Activated CD4-positive, CD25-positive, alpha-beta regulatory T cell (primary cell): ENCODE measurements at places on chromosomes 5 and 9.

DNA sequence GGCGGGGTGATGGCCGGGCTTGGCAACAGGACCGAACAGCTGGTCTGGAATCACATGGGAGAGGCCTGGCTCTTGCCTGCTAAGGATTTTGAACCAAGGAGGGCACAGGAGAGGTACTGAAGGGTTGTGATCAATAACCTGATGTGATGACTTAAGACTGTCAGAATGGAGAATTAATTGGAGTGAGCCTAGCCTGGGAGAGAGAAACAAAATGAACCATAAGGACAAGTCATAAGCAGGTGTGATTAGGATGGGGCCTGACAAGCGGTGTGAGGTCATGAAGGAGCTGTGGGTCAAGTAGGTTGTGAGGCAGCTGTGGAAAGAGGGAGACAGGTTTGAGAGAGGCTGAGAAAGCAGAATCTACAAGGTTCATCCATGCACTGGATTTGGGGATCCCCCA is 104.6 kb downstream of the MED10 start:
- DNase-seq: no peak

DNA sequence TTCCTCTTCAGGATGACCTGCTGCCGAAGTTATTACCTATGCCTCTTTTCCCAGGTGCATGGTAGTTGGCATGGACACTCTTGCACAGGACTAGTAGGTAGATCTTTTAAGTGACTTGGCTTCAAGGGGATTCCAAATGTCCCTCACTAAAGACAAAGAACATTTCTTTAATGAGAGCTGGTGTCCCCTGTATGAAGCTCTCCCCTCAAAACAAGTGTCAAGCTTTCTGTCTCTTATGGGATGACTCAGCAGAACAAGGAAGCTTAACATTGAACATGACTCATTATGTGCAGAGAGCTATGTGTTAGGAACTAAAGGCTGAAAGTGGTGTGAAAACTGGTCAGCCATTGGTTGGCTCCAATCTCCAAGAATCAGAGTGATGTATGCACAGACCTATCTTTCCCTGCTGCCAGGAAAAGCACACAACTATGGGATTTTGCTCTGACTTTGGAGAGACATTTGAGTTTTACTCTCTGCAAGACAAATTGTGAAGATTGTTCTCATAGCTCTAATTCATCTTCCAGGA is 120.5 kb downstream of the PRDM6 start:
- DNase-seq: no peak

GRCh38 chr9:4838189-4838546 is 45.4 kb downstream of the RCL1 start:
- DNase-seq: no peak

GRCh38 chr5:63854076-63854475 is 108.2 kb downstream of the HTR1A start:
- no peak for DNase-seq

DNA sequence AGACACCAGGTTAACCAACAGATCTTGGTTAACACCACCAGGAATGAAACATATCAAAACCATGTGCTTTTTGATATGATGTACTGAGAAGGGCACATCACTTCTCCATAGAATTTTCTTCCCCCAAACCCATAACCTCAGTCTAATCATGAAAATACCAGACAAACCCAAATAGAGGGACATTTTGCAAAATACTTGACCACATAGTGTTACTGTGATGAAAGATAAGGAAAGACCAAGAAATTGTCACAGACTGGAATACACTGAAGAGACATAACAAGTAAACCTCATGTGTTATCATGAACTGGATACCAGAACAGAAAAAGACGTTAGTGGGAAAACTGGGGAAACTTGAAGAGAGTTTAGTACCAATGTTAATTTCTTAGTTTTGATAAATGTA is 74.9 kb upstream of the VCAN start:
- no peak for DNase-seq

- no peak for DNase-seq
Observed at GRCh38 chr5:85182344-85182743, 797.7 kb upstream of the EDIL3 start.

DNA sequence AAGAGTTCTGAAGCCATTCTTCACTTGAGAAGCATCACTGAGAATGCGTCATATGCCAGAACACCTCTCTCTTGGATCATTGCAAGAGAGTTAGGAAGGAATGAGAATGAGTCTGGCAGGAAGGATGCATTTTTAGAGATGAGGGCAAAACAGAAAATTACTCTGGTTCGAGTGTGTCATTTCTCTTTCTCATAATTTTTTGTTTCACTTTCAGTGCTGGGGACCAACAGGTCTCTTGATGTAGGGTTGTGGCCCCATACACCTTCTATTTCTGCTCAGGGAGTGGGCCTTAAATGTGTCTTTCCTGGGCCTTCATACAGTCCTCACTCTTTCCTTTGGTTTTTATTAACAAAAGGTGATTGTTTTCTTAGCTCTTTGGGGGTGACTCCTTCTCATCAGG is 302.4 kb downstream of the NR3C1 start:
- DNase-seq: no peak

DNA sequence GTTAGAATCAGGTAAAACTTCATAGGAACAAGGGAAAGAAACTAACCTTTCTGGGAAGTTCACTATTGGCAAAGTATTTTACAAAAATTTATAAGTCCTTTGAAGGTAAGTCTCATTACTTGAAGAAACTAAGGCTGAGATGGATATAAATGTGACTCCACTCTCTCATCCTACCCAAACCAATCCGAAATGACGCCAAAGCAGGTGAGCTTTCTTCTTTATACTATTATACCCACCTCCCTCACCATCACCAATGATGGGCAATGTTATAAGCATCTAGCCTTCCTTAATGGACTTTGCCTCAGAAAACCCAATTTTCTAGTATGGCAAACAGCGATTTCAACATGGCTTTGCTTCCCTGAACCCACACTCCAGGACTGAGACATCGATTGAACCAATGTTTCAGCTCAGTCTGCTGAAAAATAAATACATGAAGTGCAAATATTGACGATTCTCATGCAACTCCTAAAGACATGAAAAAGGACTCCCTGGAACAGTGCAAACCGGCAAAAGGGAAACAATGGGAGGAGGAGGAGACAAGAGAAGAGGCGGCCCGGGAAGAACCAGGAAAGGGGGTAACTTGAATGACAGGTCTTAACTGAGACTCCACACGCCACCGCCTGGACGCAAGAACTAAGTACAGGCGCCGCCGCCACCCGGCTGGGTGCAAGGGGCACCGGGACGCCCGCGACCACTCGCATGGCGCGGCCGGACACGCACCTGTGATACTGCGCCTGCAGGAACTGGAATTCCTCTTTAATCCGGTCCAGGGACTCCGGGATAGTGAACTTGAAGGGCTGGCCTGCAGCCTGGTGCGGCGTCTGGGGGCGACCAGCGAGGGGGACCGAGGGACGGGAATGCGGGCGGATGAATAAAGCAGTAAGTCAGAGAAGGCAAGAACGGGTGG is 2.5 kb downstream of the TLE1 start:
- no peak for DNase-seq

DNA sequence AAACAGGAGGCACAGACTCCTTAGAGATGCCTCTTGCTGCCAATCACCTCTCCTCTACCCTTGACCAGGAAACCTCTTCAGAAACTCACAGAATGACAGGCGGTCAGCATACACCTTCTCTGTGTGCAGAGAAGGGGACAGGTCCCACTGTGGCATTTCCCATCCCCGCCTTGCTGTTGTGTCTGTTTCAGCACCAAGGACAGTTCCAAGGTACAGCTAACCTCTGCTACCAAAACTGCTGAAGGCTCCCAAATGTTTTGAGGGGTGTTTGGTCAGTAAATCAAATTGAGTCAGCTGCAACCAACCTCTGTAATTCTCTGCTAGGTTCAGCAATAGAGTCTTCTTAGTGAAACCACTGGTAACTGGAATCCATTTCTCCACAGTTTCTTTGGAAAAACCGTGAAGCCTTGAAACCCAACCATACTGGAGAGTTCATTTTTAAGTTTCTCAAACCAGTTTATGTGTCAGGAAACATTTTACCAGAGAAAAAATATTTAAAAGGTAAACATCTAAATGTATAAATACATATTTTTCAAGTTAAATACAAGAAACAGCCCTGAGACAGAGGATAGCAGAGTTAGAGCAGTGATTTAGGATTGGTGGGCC is 122.0 kb downstream of the DRD1 start:
- no peak for DNase-seq

- no peak for DNase-seq
Observed at GRCh38 chr9:87883274-87883673, 597 bp downstream of the SPATA31E1 start.

- no peak for DNase-seq
Observed at GRCh38 chr5:9192266-9192665, 353.6 kb downstream of the SEMA5A start.

GRCh38 chr5:37841203-37841602 is 1.4 kb upstream of the GDNF start:
- no peak for DNase-seq

GRCh38 chr5:179324760-179325295 is 20.4 kb downstream of the ADAMTS2 start:
- no peak for DNase-seq

DNA sequence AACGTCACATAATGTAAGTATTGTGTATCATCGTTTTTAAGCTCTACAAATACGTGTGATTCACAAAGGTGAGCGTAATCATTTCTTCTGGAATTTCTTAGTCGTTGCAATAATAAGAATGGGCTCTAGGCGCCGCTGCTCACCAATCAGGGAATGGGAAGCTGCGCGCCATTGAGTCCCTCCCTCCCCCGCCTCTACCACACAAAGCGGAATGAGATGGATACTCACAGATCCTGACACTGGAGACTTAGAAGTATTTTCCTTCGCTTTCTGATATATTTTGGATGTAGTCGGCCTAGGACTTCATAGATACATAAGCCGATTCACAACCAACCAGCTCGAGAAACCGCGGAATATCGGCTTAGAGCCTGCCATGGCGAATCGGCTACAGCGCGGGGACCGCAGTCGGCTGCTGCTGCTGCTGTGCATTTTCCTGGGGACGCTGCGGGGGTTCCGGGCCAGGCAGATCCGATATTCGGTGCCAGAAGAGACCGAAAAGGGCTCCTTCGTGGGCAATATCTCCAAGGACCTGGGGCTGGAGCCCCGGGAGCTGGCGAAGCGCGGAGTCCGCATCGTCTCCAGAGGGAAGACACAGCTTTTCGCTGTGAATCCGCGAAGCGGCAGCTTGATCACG is at the start of gene PCDHGA11:
Gene PCDHGA11, plus strand, starts transcription at position 197 of the 634 bp plus-strand sequence. Its CDS starts 177 bp downstream, at position 374.
- DNase-seq: no peak

- DNase-seq: no peak
Observed at GRCh38 chr5:114390431-114390830, 28.6 kb downstream of the KCNN2 start.

DNA sequence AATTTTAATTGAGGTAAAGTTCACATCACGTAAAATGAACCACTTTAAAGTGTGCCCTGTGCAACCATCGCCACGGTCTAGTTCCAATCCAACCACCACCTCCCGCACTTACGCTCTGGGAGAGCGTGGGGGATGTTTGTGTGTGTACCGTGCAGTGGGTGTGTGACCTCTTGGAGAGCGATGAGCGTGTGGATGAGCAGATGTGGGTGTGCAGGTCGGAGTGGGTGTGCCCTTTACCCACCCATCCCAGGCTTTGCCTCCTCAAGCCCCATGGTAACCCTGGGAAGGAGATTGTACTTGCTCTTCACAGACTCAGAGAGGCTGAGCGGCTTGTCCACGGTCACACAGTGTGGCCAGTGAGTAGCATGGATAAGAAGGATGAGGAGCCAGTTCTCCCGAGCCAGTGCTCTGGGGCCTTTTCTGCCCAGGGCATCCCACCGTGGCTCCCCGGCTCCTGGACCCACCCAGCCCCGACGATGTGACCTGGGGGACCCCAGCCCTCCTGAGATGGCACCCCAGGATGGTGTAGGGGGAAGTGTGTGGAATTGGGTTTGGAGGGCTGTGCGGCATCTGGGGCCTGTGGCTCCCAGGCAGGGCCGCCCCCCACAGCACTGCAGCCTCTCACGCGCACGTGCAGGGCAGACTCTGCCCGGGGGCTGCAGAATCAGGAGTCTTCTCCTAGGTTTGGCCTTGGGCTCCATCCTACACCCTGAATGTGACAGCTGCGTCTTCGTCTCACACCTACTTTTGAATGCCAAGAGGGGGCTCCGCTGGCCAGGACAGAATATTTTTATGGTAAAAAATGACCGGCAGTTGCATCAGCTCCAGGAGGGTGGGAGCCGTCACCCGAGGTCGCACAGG is 13.6 kb downstream of the LHX3 start:
- DNase-seq: no peak

DNA sequence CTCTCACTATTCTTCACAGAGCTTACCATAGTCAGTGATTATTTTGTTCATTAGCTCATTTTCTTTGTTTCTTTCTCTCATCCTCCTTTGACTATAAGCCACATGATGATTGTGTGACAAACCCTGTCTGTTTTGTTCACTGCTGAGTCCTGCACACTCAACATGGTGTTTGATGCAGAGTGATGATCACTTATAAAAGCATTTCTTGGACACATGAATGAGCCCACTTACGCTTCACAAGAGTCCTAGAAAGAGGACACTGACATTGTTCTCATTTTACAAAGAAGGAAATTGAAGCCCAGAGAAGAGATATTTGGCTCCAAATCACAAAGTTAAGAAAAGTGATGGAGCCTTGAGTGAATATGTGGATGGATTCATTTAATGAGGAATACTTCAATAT is 13.4 kb downstream of the ABLIM3 start:
- no peak for DNase-seq

DNA sequence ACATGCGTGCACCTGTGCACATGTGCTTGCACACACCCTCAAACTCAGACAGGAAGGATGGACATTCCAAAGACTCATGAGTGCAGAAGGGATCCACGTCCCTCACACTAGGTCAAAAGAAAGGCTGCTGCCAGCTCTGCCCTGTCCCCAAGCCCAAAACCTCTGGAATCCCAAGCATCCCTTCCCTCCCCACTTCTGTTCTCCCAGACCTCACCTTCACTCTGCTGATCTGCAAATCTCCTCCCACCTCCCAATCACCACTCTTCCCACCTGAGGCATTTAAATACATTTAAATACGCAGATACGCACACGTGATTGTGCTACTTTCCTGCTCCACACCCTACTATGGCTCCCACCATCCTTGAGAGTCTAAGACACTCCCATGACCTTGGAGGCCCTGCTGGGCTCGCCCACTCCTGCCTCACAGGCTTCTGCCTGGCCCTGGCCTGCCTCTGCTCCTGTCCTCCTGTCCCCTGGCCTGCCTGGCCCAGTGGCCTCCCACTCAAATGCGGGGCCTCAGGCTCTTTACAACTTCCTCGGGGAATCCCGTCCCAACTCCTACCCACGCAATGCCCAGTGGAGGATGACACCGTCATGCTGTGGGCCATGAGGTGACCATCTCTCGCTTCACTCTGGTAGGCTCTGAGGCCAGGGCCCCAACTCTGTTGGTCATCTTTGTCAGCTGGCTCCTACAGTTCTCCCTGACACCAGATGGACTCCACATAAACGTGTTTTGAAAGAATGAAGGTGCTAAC is 478.4 kb upstream of the DAP start:
- DNase-seq: no peak

GRCh38 chr5:122118356-122118948 is 10.9 kb upstream of the ZNF474 start:
- no peak for DNase-seq
